ENCODE measurements at places on chromosomes 5 and 9.

- DNase-seq, result no peak
Observed at GRCh38 chr5:176491101-176491502, 42.9 kb downstream of the FAF2 start.

DNA sequence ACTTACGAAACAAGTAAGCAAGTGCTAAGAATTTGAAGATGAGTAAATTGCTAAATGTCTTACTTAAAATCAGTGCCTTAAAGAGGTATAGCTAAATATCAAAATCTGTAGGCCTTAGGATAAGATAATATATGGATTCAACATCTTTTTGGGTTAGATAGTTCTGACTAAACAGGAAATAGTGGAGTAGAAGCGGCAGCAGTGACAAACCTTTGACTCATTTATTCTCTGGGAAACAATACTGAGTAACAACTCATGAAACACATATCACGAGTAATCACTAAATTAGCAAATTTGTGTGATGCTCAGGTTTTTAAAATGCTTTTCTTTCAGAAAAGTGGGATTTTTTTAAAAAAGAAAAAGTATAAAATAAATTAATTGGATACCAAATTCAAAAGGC is 762.1 kb upstream of the TYRP1 start:
- no peak for DNase-seq

GRCh38 chr9:21801683-21802417 is 586 bp upstream of the MTAP start:
- peak; percentile 84 for DNase-seq

DNA sequence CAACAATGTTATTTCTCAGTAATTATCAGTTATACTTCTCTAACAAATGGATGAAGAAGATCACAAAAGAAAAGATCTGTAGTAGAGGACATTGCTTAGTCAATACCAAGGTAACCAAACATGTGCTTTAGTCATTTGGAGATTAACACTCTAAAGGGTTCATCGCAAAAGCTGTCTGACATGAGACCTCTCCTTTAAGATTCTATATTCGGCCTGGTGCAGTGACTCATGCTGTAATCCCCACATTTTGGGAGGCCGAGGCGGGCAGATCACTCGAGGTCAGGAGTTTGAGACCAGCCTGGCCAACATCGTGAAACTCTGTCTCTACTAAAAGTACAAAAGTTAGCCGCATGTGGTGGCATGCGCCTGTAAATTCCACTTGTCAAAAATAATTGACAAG is 18.3 kb upstream of the CKMT2 start:
- no peak for DNase-seq

DNA sequence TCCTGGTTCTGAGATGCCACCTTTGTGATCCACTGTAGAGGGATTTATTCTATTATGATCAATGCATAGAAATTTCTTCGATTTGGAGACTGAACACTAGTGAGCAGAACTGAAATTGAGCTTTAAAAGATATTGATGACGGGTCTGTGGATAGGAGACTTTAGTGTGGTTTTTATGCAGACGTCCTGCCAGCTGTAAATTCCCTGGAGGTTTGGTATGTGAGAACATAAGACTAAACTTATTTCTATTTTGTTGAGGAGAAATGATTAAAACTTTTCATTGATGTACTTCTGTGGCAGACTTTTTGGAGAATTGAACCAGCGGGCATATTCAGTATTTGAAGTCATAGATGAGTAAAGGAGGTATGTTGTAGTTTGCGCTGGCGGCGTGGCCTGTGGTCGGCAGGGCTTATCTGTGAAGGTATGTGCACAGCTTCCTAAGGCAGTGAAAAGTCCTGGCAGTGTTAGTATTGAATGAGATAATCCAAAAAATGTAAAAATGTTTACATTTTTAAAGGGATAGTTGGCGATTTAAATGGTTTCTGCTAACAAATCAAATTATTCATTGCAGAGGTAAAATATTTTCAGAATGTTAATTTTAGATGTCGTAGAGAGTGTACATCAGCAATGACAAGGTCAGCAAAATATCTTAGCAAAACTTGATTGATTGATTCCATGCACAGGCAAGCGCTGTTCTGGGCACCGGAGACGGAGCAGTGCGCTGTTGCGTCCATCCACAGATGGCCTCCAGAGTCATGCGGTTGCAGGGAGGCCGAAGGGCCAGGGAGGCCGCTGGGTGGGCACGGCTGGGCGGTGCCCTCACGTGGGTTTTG is 20.4 kb downstream of the TENT4A start:
- DNase-seq, result no peak

GRCh38 chr5:121719255-121719654 is 132.4 kb upstream of the FTMT start:
- DNase-seq, result no peak

- DNase-seq, result no peak
Observed at GRCh38 chr5:175325681-175326080, 118.3 kb downstream of the DRD1 start.

DNA sequence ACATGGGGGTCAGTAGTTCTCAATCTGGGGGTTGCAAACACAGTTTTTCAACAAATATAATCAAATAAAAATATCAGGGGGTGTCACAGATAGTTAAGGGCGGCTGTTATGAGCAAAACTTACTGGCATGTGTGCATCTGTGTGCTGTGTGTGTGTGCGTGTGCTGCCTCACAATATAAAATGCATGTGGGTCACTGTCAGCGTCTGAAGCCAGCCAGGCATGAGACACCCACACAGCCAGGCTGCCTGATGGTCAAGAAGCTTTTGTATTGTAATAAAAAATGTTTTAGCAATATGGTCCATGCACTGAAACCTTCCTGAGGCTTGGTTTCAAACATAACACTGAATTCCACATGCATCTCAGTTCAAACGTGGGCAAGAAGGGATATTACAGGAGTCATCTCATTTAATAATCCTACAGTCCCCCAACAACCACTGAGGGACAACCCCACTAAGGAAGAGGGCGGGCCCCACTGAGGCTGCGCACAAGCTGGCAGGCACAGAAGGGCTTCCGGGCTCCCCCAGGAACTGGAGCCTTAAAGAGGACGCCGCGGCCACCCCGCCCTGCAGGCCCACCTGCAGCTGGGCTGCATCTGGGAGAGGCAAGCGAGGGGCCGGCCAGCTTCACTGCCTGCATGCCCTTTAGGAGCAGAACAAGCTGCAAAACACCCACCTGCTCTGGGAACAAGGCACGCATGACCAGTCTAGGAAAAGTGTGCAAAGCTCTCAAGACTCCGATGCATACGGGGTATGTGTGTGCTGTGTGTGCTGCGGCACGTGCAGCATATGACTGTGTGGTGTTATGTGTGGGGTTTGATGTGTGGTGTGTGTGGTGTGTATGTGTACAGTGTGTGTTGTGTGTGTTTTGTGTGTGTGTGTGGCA is 14.1 kb downstream of the SEMA4D start:
- no peak for DNase-seq

GRCh38 chr5:168327994-168328393 is 36.5 kb downstream of the WWC1 start:
- no peak for DNase-seq

DNA sequence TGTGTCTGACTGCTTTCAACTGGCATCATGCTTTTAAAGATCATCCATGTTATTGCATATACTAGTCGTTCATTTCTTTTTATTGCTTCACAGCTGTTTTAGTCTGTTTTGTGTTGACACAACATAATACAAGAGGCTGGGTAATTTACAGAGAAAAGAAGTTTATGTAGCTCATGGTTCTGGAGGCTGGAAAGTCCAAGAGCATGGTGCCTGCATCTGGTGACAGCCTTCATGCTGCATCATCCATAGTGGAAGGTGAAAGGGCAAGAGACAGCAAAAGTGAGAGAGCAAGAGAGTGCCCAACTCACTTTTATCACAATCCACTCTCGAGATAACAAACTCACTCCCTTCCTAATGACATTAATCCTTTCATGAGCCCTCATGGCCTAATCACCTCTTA is 198.4 kb downstream of the NSG2 start:
- no peak for DNase-seq

DNA sequence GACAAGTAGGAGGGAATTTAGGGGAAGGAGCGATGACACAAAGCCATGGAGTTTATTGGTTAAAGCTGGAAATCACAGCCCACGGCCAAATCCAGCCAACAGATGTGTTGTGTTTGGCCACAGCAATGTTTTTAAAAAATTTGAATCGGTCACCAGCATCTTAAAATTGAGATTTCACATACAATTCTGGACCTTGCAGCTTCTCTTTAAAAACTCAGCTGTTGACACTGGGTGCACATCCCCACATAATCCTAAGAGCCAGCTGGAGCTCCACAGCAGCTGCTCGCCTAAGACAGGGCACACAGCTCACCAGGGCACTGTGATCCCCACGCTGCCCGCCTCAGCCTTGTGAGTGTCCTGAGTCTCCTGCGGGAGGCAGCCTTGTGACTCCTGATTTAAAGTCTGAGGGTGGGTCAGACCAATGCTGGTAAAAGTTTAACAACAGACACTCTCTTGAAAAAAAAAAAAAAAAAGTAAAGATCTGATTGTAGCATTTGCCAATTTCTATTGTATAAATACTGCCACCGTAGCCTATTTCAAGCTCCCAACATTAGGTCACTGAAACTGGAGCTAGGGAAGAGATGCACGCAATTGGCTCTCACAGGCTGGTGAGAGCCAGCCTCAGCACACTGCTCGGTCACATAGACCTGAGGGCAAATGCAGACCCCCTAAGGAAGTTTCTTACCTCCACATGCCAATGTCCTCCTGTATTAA is 124.8 kb downstream of the HSD17B3 start:
- no peak for DNase-seq

- peak; percentile 40 for DNase-seq
Observed at GRCh38 chr9:120985819-120986222, 59.2 kb upstream of the TRAF1 start.

DNA sequence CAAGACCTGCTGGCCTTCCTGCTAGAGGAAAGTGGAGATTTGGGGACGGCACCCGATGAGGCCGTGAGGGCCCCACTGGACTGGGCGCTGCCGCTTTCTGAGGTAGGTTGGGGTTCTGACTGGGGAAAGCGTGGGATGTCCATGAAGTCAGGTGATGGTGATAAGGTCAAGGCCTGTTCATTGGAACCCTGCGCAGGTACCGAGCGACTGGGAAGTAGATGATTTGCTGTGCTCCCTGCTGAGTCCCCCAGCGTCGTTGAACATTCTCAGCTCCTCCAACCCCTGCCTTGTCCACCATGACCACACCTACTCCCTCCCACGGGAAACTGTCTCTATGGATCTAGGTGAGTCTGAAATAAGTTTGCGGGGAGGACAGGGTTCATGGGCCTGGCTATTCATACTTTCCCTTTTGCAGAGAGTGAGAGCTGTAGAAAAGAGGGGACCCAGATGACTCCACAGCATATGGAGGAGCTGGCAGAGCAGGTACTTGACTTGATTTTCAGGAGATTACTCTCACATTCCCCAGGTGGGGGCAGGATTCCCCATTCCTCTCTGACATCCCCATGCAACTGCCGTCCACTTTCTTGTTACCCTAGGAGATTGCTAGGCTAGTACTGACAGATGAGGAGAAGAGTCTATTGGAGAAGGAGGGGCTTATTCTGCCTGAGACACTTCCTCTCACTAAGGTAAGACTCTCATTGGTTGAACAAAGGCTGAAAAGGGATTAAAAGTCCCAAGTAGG is 505 bp downstream of the CREB3 start:
- peak; percentile 32 for DNase-seq

- no peak for DNase-seq
Observed at GRCh38 chr9:134069480-134070399, 1.9 kb upstream of the BRD3 start.

- DNase-seq, result no peak
Observed at GRCh38 chr5:9534881-9535517, 10.9 kb downstream of the SEMA5A start.

DNA sequence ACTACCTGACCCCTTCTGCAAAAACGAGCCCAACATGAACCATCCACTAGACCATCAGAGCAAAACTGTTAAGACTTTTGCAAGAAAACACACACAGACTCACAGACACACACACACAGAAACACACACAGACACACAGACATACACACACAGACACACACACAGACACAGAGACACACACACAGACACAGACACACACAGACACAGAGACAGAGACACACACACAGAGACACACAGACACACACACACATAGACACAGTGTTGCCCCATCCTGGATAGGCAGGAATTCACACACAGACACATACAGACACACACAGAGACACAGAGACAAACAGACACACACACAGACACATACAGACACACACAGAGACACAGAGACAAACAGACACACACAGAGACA is 52.5 kb downstream of the NACC2 start:
- DNase-seq, result no peak

DNA sequence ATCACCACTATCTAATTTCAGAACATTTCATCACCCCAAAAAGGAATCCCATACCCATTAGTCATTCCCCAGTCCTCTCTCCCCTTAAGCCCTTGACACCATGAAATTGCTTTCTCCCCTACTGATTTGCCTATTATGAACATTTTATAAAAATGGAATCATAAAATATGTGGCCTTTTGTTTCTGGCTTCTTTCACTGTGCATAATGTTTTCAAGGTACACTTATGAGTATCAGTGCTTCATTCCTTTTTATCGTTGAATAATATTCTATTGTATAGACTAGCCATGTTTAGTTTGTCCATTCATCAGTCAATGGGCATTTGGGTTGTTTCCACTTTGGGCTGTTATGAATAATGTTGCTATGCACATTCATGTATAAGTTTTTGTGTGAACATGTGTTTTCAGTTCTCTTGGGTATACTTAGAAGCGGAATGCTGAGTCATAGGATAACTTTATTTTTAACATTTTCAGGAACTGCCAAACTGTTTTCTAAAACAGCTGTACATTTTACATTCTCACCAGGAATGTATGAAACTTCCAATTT is 40.4 kb upstream of the FGF1 start:
- peak; percentile 80 for DNase-seq

DNA sequence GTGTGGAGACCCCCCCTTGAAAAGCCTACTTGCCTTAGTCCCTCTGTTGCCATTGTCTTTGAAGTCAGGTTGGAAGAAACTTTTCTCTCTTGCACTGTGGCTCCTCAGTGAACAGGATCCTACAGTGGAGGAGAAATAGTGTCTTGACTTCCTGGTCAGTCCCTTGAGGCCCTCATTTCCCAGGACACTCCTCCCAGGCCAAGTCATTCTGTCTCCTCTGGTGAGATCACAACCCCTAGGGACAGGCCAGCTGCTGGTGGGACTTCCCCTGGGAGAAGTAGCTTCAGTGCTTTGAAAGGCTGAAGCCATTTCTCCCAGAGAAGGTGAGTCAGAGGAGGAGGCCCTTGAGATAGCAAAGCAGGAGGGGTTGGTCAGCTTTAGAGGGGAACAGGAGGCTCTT is 10.1 kb upstream of the GRIA1 start:
- no peak for DNase-seq

GRCh38 chr5:178533136-178533535 is 57.1 kb downstream of the COL23A1 start:
- DNase-seq, result no peak

GRCh38 chr5:9519537-9519936 is 26.3 kb downstream of the SEMA5A start:
- no peak for DNase-seq

- DNase-seq, result no peak
Observed at GRCh38 chr9:84940294-84940693, 270.8 kb downstream of the NTRK2 start.
